ENCODE measurements at places on chromosomes 7 and 10.

DNA sequence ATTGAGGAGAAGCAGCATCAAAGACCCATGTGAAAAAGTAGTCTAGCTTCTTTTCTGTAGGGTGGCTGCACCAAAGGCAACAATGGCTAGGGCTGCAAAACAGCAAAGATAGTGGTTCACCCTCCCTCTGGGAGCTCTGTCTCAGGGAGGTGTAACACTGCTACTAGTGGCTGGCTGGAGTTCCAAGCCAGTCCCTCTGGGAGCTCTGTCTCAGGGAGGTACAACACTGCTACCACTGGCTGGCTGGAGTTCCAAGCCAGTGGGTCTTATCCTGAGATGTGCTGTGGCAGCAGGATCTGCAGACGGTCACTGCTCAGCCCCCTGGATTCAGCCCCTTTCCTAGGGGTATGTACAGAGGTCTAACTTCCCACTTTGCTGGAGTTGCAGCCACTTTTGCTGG lies 37.9 kb upstream of the TMEM140 start:
- no peak for DNase-seq

- DNase-seq = no peak
Measured at GRCh38 chr7:23887660-23888059, 177.6 kb downstream of the STK31 start.

DNA sequence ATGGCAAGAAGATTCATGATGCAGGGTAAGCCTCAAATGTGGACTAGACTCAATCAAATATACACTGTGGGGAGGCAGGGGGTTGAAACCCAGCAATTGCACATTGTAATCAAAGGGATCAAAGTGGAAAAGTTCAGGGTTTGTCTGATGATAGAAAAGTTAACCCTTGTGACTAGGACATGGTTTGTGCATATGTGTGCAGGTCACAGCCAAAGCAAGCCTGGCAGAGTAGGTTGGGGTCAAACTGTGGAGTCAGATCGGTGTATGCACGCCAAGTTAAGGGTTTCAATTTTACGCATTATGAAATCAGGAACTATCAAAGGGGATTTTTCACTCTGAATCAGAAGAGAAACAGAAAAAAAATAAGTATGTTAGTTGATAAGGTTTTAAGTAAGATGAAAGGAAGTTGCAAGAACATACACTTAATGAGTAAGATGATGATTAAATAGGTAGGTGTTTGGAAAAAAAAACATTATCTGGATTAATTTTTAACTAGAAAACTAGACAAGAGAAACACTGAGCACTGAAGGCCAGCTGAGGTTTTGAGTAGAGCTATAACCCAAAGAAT lies 188.3 kb downstream of the DGKB start:
- DNase-seq = no peak

DNA sequence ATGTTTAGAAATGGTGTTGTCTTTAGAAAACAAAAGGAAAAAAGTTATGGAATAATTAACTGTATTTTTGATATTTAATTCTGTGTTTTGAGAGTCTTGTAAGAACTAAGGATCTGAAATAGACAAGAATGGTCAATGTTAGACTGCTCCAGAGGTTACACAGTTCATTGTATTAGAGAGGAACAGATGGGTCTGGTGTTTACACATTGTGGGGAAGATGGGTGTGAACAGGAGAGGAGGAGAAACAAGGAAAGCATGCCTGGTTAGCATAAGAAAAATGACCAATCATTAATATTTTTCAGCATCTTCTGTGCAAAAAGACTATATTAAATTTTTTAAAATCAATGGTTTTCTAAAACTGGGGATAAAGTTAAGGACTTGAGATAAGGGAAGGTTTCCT lies 11.9 kb downstream of the MEOX2 start:
- no peak for DNase-seq

- DNase-seq = no peak
Measured at GRCh38 chr10:131936736-131937135, 35.9 kb downstream of the PPP2R2D start.

GRCh38 chr10:128180843-128181242 lies 54.6 kb upstream of the MKI67 start:
- DNase-seq = no peak

- no peak for DNase-seq
Measured at GRCh38 chr7:155665957-155666287, 21.5 kb downstream of the RBM33 start.
